ENCODE measurements at places on chromosomes 13 and 19.

DNA sequence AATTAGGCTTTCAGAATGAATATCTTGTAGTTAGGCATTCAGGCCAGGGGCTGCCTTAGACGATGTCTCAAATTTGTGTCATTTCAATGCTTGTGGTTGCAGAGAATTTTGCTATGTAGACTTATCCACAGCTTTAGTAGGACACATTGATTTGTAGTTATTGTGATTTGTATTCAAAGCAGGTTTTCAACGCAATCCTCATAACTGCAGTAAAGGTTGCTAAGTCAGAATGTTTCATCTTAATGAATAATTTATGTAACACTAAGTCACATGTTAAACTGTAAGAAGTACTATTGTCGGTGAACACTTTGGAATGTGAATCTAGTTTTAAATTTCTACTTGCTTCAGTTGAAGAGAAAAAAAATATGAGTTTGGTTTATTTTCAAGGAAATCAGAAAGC, 1117.2 kb upstream of the SPRY2 start:
- no peak for DNase-seq

DNA sequence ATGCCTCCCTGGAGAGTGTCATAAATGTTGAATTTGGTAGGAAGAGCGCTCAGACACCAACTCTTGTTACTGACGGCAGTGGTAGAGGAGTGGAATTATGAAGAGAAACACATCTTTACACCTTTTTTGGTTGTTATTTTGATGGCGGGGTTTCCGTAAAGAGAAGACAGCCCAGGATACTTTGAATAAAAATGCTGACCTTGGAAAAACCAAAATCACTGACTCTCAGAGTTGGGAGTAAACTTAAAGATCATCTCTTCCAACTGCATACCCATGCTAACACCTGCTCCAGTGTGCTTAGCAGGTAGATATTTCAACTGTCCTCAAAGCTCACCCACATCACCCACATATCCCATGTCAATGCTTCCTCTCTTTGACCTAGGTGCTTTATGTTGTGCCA, 498.6 kb downstream of the LIG4 start:
- DNase-seq: no peak

GRCh38 chr13:112469071-112469745, 93.1 kb downstream of the SPACA7 start:
- DNase-seq: no peak

DNA sequence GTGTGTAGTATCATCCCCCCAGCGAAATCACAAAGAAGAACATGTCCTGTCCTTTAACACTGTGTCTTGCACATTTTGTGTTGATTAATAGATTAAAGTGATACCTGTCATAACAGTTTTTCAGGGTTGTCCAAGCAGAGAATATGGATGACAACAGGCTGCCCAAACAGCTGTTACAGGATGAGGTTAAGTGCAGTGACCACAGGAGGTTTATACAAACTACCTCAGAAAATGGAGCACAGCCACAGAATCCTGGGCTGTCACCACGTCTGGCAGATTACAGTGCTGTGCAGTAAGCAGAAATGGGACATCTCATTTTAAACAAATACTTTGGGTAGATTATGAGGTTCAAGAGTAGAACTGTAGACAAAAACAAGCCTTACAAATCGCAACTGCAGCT, 575.6 kb downstream of the DCT start:
- no peak for DNase-seq

DNA sequence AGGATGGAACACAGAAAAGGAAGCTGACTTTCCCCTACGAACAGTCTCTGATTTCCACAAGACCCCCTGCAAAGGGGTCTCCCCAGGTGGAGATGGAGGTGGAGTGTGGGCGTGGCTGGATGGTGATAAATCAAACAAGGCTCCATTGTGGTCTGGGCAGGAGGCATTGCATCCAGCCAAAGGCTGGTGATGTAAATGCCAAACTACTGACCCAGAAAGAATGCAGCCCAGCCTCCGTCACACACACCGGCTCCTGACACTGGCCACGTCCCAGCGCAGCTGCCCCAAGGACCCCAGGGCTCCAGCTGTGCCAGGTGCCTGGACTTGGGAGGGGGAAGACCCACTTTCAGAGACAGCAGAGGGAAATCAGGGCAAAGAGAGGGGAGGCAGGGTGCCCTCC, 6.3 kb downstream of the SLC7A1 start:
- no peak for DNase-seq

- DNase-seq: no peak
These were observed 13.9 kb upstream of the EIF3G start for GRCh38 chr19:10133596-10133995.

DNA sequence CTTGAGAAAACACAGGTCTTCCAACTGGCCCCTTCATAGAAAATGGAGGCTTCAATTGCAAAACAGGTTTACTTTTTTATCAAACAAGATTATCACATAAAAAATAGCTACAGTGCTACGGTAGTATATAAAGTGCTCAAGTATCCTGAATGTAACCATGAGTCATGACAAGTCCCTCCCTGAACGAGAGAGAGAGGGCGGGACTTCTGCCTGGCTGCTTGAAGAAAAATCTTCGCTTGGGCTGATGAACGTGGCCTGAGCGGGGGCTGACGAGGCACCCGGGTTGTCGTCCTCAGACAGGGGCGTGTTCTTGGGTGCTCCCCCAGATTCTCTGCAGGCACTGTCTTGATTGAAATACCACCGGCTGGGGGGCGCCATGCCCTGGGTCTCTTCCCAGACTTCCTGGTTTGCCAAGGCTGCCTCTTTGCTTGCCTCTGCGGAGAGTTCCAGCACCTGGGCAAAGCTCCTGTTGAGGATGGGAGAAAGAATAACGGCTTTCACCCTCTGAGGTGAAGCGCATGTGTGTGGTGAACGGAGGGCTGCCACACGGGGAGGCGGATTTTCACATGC, 23.2 kb upstream of the CPAMD8 start:
- DNase-seq: peak; percentile 61

- peak; percentile 89 for DNase-seq
These were observed 52.8 kb downstream of the COL4A2 start for GRCh38 chr13:110359840-110360301.

DNA sequence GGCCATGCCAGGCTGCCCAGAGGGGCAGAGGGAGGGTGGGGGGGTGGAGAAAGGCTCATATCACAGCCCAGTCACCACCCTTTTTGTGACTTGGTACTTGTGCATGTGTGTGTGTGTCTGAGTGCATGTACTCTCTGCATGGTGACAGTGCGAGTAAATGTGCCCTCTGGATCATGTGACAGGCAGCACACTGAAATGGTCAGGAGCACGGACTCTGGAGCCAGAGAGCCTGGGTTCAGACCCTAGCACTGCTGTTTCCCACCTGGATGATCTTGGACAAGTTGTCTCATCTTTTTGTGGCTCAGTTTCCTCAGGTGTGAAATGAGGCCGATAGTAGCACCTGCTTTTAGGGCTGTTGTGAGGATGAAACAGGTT, 2.0 kb downstream of the CIC start:
- no peak for DNase-seq

- DNase-seq: no peak
These were observed 692.7 kb downstream of the UQCRFS1 start for GRCh38 chr19:28519952-28520861.

All from cardiac fibroblast (primary cell).